Activated naive CD4-positive, alpha-beta T cell treated with anti-CD3 and anti-CD28 coated beads for 36 hours (primary cell): ENCODE measurements at places on chromosomes 4 and X. TPM values are rescaled to one million over a fixed set of nuclear protein-coding genes. Genes with fewer than 3 reads are reported as not detected.

- peak; percentile 73 for DNase-seq
Measured at GRCh38 chr4:10015140-10015753, 6.0 kb downstream of the SLC2A9 start.

- DNase-seq, result no peak
Measured at GRCh38 chr4:163540977-163541376, 46.5 kb downstream of the TMA16 start.

DNA sequence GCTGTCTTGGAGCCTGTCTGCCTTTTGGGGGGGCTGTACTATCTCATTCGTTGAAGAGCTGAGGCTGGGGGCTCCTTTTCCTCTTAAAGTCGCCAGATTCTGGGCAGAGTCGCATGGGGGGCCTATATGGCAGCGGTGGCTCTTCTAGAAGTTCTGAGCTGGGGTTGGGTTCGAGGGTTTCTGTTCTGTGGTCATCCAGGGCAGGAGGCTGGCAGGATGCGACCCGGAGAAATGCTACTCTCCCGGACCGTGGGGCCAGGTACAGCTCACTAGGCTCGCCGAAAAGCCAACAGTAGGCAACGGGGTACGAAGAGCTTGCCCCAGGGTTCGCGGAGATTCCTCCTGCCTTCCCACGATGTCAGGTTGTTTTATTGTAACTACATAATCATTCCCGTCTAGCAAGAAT, 1.9 kb upstream of the CITED1 start:
- DNase-seq, result no peak

DNA sequence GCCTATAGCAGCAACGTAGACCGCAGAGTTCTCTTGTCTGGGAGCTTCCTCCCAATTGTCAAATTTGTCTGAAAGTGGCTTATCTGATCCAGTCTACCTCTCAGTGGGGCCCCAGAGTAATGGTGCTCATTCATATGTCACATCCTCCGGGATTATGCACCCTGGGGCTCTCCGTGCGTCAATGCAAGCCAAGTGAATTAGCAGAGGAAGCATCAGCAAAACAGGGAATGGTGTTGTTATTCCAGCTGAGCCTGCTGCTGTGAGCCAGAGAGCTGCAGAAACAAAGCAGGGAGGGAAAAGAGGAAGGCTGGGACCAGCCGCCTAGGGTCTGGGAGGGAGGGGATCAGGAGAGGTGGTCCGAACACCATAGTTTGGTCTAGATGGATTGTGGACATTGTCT, 95.2 kb downstream of the CLNK start:
- DNase-seq, result no peak

ASB12 gene
- not detected for total RNA-seq
